Hepatic stellate cell (primary cell): ENCODE measurements at places on chromosomes 2 and 18.
A peak's percentile ranks its signal among the peaks of the same experiment; 100 is the strongest.

DNA sequence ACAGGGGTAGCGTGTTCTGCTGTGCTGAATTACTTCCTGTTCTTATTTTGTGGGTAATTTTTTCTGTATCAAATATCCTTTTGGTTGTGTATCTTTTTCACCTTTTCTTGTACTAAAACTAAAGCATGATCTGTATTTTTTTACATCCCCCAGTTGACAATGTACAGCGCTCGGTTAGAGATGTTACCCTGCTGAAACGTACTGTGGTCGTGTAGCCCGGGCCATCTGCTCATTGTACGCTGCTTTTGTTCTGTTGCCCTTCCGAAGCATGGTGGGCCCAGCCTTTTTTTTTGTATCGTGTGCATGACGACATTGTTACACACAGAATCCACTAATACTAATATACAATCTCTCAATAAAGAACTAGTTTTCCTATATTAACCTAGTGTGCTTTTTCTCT lies 233.1 kb downstream of the HAUS1 start:
- DNase-seq: no peak

DNA sequence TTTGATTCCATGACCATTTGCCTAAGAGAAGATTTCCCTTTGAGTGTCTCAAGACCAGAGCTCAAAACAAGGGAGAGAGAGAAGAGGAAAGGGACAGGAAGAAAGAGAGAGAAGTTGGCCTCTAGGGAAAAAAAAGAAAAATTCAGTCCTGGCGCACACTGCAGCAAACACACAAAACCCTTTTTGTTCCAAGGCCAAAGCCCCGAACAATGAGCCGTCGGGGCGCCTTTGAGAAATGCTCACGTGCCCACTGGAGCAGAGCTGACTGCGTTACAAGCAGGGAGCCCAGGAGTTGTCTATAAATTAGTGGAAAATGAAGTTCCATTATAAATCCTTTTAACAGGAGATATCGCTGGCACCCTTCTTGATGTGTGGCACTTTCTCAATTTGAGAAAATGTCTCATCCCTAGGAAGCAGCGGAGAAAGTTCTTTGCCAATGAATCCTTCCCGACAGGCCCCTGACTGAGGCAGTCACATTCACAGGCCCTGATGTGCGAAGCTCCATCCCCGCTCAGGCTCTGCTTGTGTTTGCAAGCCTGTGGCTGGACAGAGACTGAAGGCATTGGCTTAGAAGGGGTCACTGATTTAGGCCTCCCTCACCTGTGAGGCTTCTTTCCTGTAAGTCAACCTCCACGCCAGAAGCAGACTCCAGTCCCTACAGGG lies 32.1 kb upstream of the NCKAP5 start:
- no peak for DNase-seq

- peak; percentile 62 for DNase-seq
Observed at GRCh38 chr2:200905618-200906296, 16.6 kb downstream of the NIF3L1 start.

GRCh38 chr2:170815311-170815710 lies 1.4 kb upstream of the GAD1 start:
- DNase-seq: no peak

- peak; percentile 8 for DNase-seq
Observed at GRCh38 chr2:40760071-40760666, 308.3 kb upstream of the SLC8A1 start.

DNA sequence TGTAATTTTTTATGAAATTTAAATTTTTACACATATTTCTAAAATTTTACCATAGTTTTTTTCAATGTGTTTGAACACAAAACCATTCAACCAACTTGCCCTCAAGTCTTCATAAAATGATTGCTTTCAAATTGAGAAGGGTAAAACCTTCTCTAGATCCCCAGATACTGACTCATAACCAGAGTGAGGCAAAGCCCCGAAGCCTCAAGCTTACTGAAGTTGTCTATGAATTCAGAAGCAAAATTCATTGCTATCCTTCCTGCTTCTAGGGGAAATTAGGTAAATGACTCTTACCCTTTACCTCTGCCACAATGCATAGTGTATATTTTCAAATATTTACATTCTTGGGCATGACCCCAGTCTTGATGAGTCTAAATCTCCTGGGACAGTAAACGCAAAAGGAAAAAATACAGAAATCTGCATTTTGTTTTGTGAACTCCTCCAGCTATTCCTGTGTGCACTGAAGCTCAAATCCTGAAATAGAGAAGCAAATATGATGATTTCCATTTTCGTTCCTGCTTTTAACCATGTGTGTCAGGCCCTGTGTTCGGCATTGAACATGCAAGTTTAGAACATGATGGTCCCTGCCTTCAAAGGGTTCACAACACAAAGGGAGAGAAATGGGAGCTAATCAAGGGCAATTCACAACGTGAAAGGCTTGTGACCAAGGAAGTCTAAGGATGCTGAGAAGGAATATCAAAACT lies 246.3 kb downstream of the SUCLG1 start:
- DNase-seq: no peak

- DNase-seq: no peak
Observed at GRCh38 chr2:85421260-85422071, 3.0 kb downstream of the SH2D6 start.

- DNase-seq: no peak
Observed at GRCh38 chr18:23177433-23178072, 42.3 kb downstream of the CABLES1 start.

GRCh38 chr2:160603771-160604510 lies 110.3 kb upstream of the RBMS1 start:
- no peak for DNase-seq

DNA sequence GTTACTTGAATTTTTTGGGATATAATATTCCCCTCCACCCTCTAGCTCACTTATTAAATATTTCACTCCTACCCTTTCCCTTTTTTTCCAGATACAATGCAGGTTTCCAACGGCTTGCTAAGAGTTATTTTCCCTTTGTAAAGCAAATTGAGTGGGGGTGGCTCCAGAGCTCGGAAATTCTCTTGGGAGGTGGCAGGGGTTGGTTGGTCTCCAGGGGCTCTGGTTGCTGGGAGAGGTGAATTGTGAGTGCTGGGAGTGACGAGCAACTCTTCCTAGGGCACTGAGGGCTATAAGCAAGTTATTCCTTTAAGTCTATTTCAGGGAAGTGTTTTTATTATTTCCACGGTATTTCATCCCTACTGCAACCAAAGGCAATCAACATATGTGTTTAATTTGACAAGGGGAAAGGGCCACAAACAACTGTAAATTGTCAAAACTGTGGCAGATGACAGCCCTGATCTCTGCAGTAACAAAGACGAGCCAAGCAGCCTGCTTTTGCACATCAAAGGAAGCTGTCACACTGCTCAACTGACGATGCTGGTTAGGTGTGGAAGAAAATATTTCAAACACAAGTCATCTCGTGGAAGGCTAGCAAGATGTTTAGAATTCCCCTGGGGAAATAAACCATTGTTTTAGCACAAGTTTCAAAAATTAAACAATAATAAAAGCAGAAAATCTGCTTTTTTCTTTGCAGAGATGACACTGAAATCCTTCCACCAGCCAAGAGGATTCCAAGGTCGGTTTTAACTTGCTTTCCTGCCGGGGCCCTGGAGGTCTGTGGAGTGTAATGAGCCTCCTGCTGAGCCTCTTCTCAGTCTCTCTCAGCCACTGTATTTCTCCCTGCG lies 34.8 kb upstream of the ASXL2 start:
- DNase-seq: no peak

GRCh38 chr2:198040835-198041234 lies 236.4 kb downstream of the PLCL1 start:
- no peak for DNase-seq

DNA sequence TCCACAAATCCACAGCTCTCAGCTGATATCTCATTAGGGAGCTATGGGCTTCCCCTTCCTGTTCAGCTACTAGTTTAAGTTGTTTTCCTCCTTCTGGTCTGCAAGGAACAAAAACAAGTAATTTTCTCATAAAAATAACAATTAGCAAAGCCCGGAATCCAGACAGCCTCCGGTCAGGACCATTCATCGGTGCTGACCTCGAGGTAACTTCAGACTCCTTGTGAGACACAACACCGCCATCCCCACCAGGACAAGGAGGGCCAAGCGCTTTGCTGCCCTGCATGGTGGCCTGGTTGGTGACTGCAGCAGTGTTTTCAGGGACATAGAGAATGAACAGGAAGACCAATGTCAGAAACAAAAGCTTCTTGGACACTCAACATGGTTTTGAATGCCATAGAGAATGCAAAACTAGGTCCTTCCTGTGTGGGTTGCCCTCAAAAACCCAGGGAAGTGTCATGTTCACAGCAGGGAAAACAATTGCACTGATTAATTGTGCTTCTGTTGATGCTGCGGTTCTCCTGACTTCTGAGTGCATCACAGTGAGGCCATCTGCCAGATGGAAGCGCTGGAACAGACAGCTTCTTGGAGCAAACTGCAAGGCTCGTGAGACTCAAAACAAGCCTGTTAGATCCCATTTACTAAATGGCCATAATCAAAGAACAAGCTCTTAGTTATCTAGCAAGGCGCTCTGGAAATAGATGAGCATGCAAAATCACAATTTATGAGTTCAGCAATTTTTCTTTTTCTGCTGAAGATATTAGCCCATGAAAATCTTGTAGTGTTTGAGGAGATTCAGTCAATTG lies 77.1 kb downstream of the HS1BP3 start:
- DNase-seq: no peak

- DNase-seq: no peak
Observed at GRCh38 chr2:108978709-108979111, 10.3 kb downstream of the EDAR start.

GRCh38 chr2:176455816-176456291 lies 186.6 kb downstream of the MTX2 start:
- DNase-seq: no peak

DNA sequence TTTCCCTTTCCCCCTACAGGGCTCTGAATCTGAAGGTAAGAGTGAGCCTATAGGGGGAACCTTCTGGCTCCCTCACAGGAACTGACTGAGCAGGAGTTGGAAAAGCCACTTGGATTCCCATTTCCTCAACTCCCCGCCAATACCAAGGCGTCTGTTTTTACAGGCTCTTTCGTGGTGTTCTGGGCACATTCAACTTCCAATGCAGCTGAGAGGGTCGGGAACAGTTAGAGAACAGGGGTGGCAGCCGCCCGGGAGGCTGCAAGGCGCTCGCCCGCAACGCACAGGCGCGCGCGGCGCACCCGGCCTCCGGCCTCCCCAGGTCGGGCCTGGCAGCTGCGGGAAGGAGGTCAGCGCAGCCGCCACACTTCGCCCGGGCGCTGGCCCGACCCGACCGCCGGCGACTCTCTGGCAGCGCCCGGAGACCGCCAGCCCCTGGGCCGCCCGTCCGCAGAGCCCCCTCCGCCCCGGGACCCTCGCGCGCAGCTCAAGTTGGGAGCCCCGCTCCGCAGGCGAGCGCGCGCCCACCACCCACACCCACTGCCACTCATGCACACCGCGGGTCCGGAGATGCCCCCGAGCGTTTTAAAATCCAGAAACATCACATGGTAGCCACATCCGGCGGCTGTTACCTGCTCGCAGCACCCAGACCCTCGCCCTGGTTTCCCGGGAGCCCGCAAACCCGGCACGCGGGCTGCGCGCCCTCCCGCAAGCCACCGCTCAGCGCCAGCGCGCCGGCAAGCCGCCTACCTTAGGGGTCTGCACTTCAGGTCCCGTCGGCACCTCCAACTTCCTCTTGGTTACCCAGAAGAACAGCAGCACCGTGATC lies 816 bp downstream of the GALNT14 start:
- peak; percentile 16 for DNase-seq

DNA sequence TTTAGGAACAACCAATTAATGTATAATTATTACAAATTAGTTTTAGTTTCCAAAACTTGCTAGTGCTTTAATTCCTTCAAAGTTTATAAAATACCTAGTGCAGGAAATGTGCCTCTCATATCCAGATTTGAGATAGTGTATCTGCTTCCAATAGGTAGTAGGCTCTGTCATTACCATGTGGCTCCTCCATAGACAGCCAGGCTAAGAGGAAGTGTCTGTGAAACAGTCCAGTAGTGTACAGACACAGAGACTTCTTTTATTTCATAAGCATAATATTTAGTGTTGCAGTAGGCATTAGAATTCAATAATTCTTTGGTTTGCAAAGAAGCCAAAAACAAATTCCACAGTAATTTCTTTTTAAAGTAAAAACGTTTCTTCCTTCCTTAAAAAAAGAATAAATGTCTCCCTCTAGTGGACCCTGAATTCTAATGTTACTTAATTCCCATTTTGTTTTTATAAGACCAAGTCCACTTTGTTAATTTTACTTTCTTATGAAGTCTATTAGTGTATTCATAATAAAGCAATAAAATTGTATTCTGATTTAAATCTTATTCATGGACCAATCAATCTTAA lies 101.2 kb downstream of the NEB start:
- no peak for DNase-seq

DNA sequence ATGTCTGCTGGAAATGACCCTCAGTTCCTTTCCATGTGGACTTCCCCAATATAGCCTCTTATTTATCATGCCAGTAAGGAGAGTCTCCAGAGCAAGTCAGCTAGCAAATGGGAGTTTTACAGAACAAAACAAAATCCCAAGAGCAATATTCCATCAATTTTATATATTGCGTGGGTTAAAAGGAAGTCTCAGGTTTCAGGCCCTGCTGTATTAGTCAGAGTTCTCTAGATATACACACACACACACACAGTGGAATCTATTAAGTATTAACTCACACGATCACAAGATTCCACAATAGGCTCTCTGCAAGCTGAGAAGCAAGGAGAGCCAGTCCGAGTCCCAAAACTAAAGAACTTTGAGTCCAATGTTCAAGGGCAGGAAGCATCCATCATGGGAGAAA lies 102.8 kb upstream of the MAP2 start:
- DNase-seq: no peak

DNA sequence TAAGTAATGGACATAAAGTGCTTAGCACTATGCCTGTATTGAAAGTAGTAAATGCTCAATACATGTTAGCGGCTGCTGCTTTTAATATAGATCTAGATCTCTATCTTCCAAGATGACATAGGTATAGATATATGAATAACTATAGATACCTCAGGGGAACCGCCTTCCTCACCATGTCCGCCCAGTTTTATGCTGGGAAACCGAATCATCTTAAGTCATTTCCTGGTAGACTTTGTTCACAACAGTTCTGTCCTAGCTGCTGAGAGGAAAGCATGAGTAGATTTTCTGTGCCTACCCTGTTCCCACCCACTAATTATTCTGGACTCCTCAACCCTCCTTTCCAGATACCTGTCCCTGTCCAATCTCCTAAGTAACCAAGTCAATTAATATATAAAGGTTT lies 21.6 kb upstream of the ITM2C start:
- DNase-seq: no peak

DNA sequence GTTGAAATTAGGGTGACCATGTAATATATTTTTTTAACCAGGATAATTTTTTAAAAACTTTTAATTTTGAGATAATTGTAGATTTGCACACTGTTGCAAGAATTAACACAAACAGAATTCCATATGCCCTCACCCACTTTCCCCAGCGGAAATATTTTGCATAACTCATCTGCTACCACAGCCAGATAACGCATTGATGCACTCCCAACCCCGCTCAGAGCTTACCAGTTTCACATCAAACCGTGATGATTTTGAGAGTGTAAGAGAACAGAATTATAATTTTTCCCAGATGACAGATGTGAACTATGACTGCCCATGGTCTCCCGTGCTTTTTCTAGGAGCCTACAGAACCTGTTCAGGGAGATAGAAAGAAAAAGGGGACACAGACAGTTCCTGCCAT lies 35.2 kb upstream of the LDLRAD4 start:
- no peak for DNase-seq

GRCh38 chr2:105926960-105927678 lies 182.4 kb downstream of the NCK2 start:
- no peak for DNase-seq
